ENCODE measurements at places on chromosomes 4 and X. TPM values are rescaled to one million over a fixed set of nuclear protein-coding genes. Genes with fewer than 3 reads are reported as not detected.

The FTSJ1 gene
- 148 TPM for total RNA-seq

The FATE1 gene
- not detected for total RNA-seq

The TMEM144 gene
- total RNA-seq, result 21.5 TPM

The PIN4 gene
- 3.0 TPM for total RNA-seq

The TMEM150C gene
- total RNA-seq, result 0.59 TPM

The SMPX gene
- not detected for total RNA-seq

Data from mammary epithelial cell (primary cell).